Activated CD4-positive, alpha-beta T cell treated with anti-CD3 and anti-CD28 coated beads, Interleukin-2, amount 50 U/mL, for 16 hours (primary cell): ENCODE measurements at places on chromosomes 12 and 14.
A peak's percentile ranks its signal among the peaks of the same experiment; 100 is the strongest.

DNA sequence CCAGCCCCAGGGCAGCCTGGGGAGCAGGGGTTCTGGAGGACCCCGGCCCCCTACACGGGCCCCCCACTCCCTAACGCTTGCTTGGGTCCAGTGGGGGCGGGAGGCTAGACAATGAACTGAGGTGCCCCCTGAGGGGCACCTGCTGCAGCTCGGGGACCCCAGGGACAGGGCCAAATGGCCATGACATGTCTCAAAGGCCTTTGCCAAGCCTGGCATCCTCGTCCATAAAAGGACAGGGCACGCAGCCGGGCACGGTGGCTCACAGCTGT, 11.7 kb upstream of the C14orf180 start:
- DNase-seq, result no peak

- no peak for DNase-seq
Observed at GRCh38 chr14:95255013-95255412, 64.7 kb downstream of the CLMN start.

GRCh38 chr14:50394713-50395112, 2.0 kb downstream of the CDKL1 start:
- no peak for DNase-seq

- no peak for DNase-seq
Observed at GRCh38 chr12:105090361-105090760, 6.1 kb upstream of the ALDH1L2 start.

DNA sequence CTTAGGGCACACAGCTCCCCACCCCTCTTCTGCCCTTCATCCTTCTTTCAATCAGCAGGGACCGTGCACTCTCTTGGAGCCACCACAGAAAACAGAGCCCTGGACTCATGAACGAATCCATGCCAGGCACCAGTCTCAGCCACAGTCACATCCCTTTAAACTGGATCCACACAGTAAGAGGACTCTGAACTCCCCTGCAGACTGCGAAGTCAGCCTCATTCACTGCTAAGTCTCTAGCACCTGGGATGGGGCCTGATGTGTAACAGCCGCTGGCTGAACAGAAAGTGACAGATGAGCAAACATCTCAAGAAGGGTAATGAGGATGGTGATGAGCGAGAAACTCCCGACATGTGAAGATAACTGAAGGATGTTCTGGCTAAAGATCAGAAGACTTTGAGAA, 45.8 kb upstream of the IQSEC3 start:
- no peak for DNase-seq

DNA sequence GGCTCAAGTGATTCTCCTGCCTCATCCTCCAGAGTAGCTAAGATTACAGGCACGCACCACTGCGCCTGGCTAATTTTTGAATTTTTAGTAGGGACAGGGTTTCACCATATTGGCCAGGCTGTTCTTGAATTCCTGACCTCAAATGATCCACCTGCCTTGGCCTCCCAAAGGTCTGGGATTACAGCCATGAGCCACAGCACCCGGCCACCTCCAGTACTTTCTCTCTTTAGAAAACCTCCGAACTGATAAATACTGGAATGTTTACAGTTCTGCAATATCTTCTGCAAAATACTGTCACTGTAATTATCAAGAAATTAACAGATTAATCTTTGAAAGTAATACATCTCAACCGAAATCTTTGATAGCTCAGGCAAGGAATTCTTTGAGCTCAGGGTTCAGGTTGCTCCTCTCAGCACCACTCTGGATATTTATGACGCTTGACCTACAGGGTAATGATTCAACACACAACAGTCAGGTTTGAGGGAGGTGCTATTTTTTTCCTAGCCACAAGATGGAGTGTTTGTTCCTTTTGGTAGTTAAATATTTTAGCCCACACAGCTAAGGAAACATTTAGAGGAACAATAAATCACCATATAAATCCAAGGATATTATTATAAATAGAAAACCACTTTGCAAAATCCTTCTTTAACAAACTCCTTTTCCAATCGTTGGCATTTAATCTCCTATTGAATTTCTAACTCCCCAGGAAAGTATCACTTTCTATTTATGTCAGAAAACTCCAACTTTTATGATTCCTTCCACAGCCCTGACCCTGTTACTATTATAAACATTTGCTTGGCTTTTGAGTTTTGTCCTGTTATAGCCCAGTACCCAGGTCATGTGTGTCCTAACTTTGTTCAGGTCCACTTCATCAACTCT, 48.6 kb upstream of the GTF2A1 start:
- DNase-seq, result peak; percentile 58

DNA sequence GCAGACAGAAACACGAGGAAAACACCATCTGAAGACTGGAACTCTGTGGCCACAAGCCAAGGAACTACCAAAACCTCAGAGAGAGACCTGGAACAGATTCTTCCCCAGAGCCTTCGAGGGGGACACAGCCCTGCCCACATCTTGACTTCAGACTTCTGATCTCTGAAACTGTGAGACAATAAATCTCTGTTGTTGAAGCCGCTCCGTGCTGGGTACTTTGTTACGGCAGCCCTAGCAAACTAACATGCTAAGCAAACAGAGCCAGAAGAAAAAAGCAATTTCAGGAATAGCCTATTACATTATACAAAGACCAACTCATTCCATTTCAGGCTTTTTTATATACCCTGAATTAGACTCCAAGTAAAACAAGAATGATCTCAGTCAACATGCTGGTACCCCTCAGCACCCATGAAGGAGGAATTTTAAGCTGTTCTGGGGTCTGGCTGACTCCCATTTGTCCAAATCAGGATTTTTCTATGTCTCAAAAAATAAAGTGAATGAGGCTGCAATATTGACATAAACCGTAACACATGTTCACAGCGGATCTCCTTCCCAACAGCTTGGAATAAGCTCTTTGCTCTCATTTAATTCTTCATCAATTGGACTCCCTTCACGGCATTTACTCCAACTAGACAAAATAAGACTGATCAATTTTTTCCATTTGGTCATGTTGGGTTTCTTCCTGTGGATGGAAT, 190.1 kb downstream of the FOXN3 start:
- DNase-seq, result no peak

DNA sequence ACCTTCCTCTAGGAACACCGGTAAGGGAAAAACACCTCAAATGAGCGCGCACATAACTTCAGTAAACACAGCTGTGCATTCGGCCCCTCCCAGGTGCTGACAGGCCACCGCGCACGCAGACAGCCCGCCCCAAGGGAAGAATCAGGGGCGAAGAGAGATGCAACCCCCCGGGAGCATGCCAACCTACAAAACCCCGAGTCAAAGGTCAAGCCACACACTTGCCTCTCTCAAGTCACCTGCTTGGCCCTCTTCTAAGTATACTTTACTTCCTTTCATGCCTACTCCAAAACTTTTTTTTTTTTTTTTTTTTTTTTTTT, 2.3 kb upstream of the CYP46A1 start:
- DNase-seq, result no peak

DNA sequence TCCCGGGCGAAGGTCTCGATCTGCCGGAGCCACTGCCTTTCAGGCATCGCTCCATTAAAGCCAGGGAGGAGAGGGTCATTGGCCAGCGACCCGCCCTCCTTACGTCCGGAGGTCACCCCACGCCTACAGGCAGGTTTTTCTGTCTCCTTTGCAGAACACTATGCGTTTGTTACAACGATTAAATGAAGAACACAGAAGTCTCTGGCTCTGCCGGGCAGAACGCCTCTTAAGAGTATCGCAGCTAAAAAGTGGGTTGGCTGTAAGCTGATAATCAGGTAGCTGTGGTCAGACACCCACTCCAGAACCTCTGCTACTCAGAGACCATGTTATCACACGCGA, 15.0 kb downstream of the OTX2 start:
- no peak for DNase-seq

- no peak for DNase-seq
Observed at GRCh38 chr12:96219700-96220206, 25.6 kb downstream of the ELK3 start.

GRCh38 chr14:96624661-96625425, 122.7 kb downstream of the PAPOLA start:
- no peak for DNase-seq

GRCh38 chr12:52517888-52518287, 2.3 kb downstream of the KRT5 start:
- DNase-seq, result no peak

DNA sequence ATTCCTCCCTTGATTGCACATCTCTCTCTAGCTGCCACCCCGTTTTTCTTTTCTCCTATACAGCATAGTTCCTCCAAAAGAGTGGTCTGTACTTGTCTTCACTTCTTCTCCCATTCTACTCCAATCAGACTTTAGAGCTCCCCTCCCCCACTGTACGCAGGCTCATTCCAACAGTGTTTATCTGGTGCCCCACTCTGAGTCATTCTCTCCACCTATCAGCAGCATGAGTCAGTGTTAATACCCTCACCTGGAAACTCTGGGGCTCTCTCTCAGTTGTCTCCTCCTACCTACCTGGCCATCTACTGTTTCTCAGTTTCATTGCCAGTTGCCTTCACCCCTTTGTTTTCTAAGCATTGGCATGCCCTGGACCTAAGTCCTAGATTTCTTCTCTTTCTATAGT, 175.1 kb upstream of the ARHGAP5 start:
- no peak for DNase-seq

DNA sequence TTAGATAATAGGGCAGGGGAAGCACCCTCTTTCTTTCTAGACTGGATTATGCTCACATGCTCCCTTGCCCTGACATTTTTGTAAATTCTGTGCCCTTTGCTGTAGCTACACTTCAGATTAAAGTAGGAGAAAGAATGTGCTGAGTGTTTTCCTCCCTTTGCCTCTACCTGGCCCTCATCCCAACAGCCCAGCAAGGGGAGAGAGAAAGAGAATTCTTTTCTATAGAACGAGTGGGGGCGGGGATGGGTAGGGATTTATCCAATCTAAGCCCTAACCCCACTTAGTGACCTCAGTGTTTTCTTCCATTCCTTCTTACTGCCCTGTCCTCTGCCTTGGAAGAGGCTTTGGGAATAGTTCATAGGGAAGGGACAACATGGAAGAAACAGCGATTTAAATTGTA, 13.5 kb downstream of the GPR84 start:
- no peak for DNase-seq

- peak; percentile 20 for DNase-seq
Observed at GRCh38 chr14:20757965-20758364, 10.2 kb upstream of the EDDM3B start.

GRCh38 chr12:47383942-47384341, 304.2 kb upstream of the AMIGO2 start:
- no peak for DNase-seq

- no peak for DNase-seq
Observed at GRCh38 chr12:97181571-97182265, 274.7 kb downstream of the NEDD1 start.

DNA sequence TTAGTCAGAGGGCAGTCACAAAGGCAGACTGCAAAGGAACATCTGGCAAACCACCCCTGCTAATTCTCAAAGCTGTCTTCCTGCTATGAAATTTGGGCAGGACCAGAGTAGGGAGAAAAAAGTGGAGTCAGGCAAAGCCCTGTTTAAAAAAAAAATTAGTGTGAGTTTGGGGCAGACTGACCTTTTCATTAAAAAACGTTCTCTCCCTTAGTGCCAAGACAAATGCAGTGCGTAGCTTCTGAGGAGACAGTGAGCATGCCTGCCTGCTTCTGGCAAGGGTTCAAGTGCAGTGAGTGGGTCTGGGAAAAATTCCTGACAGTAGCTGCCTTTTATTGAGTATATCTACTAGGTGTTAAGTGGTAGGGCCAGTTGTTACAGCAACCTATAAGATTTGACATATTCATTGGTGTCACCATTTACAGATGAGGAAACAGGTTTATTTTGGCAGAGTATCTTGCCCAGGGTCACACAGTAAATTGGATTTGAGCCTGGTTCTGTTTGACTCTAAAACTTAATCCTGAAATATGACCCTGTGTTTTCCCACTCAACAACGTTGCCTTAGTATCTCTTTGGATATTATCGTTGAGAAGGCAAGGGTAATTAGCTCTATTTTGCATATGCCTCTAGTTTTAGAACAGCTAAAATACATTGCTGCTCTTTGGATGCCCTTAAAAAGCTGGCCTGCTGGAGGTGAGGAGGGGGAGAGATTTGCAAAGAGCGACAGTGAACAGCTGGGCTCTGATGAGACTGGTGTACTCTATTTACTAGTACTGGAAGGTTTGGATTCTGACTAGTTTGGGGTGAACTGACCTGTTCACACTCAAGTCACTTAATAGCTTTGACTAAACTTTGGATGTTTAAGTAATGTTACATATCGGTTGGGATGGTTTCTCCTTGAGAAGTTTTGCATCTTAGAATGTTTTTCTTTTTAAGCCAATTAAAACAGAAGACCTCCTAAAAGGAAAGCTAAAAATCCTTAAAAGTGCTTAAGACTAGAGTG, 72.8 kb downstream of the PAPOLA start:
- no peak for DNase-seq

DNA sequence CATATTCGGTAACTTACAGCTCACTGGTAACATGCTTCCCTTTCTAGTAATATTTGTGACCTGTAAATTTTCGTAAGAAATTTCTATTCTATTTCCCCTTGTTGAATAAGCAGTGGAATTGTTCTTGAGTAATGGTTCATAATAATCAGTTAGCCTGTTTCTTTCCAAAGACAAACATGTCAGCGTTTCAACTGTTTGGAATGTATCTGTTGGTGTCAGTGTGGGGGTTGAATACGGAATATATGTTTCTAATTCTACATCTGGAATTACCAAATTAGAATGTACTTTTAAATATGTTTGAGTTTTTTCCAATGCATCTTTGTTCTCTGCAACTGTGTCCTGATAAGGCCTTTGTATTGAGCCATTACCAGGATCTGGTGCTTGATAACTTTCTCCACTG, 2.0 kb downstream of the BBS10 start:
- DNase-seq, result no peak

DNA sequence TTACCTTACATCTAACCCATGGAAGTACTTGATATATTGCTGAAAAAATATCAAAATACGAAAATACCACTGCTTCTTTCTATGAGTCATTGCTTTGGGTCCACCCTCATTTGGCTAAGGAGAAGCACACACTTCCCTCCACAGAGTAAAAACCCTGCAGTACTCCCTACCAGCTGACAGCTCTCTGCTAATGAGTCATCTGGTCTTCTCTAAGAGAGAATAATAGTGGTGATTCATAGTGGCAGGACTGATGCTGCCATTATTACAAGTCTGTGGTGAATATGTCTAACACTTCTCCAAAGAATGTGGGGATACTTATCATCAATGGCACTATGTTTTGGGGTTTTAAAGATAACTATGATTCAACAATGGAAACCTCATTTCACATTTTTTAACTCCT, 90.7 kb downstream of the PPFIA2 start:
- peak; percentile 78 for DNase-seq

DNA sequence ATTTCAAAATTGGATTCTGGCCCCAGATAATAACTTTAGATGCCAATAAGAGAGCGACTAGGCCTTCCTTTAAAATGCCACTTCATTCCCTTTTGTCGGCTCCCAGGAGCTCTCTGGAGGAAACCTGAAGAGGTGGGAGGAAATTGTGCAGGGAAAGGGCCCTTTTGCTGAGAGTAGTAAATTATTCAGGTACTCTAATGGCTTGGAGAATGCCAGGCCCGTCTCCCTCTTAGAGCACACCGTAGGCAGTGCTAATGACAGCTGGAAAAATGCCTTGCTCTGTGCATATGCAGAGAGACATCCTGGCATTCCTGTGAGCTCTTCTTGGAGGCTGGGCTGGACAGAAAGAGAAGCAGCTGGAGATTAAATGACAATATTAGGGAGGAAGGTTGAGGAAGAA, 115.0 kb upstream of the RPH3A start:
- no peak for DNase-seq

- DNase-seq, result no peak
Observed at GRCh38 chr12:14846042-14846587, 2.8 kb upstream of the ART4 start.

- DNase-seq, result no peak
Observed at GRCh38 chr14:24971255-24971654, 78.7 kb downstream of the STXBP6 start.
